ENCODE measurements at places on chromosomes 7 and 10. TPM values are rescaled to one million over a fixed set of nuclear protein-coding genes. Genes with fewer than 3 reads are reported as not detected.

IL2RA gene
- total RNA-seq: not detected

LRRD1 gene
- total RNA-seq: not detected

TSPAN12 gene
- 0.79 TPM for total RNA-seq

CYP2C9 gene
- not detected for total RNA-seq

PDLIM1 gene
- 258 TPM for total RNA-seq

PPP1R3A gene
- total RNA-seq: not detected

SPDYE3 gene
- not detected for total RNA-seq

LEP gene
- total RNA-seq: not detected

LSM8 gene
- 48.4 TPM for total RNA-seq

COL17A1 gene
- total RNA-seq: 2.4 TPM

SPDYE16 gene
- total RNA-seq: not detected

SP8 gene
- not detected for total RNA-seq

ASZ1 gene
- total RNA-seq: not detected

SCIN gene
- total RNA-seq: 0.36 TPM

CPA2 gene
- 0.30 TPM for total RNA-seq

IGF2BP3 gene
- 24.4 TPM for total RNA-seq

SEC31B gene
- 2.5 TPM for total RNA-seq

IKZF5 gene
- 8.7 TPM for total RNA-seq

SLC26A5 gene
- not detected for total RNA-seq

BUD23 gene
- 123 TPM for total RNA-seq

GIMAP7 gene
- total RNA-seq: not detected

AQP1 gene
- 0.52 TPM for total RNA-seq

TUBAL3 gene
- 0.21 TPM for total RNA-seq

ADCYAP1R1 gene
- not detected for total RNA-seq

FAM180A gene
- total RNA-seq: 0.06 TPM

SLC13A1 gene
- not detected for total RNA-seq

ANKRD30A gene
- 0.86 TPM for total RNA-seq

HOXA3 gene
- total RNA-seq: 5.6 TPM

PIP gene
- total RNA-seq: 0.64 TPM

IGFBP3 gene
- total RNA-seq: 118 TPM

LFNG gene
- 19.4 TPM for total RNA-seq

MRLN gene
- not detected for total RNA-seq

UNCX gene
- not detected for total RNA-seq

TEX47 gene
- total RNA-seq: not detected

SLC18A3 gene
- total RNA-seq: not detected

GIMAP2 gene
- 0.09 TPM for total RNA-seq

Measured in A549 treated with Hydrocortisone at 1 μM for 4 hours (cell line).